Amygdala (tissue), 56 donors: ENCODE measurements at places on chromosomes 11 and 22.

GRCh38 chr11:71323876-71324526, 71.6 kb upstream of the SHANK2 start:
- DNase-seq: no peak

- no peak for DNase-seq
Measured at GRCh38 chr22:17257121-17258001, 38.1 kb upstream of the ADA2 start.

GRCh38 chr22:28609921-28610320, 69.7 kb downstream of the TTC28 start:
- DNase-seq: no peak

GRCh38 chr22:19494676-19495173, 15.0 kb downstream of the CDC45 start:
- DNase-seq: no peak
